Activated CD8-positive, alpha-beta memory T cell treated with anti-CD3 and anti-CD28 coated beads, Interleukin-2, amount 50 U/mL, for 48 hours (primary cell): ENCODE measurements at places on chromosomes 2 and 18.
A peak's percentile ranks its signal among the peaks of the same experiment; 100 is the strongest.

DNA sequence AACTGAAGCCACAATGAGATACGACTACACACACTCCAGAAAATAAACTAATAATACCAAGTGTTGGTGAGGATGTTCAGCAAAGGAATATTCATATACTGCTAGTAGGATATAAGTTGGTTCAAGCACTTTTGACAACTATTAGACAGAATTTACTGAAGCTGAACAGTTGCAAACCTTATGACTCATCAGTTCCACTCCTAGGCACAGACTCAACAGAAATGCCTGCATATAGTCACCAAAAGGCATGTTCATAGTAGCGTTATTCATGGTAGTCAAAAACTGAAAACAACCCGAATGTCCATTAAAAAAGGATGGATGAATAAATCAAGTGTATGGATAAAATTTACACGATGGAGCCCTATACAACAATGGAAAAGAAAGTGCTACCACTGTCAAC lies 232.0 kb downstream of the ANAPC1 start:
- DNase-seq = no peak

DNA sequence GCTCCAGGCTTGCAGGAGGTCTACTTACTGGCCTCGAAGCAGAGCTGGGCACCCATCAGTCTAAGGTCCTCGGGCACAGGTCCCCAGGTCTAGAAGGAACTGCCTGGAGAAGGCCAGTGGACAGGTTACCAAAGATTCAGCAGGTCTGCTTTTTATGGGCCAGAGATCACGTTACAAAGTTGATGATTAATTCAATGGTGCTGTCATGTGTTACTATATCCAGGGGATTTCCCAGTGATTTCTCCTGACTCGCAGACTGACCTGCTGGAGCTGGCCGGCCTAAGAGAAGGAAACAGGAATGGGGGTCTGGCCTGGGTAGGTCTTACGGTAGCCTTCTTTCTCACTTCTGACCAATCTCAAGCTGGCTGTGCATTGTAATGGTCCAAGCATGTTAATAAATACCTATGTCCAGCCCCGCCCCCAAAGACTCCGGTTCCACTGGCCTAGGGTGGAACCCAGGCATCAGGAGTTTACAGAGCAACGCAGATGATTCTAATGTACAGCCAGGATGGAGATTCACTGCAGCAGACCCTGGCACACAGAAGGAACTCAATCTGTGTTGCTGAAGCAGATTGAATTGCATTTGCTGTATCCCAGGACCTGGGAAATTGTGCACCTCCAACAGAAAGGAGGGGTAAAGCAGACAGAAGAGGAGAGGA lies at the start of gene NEURL3:
NEURL3 (minus strand) TSS at position 127 of the 659 bp plus-strand sequence; CDS start at position 56, 71 bp downstream.
- DNase-seq = peak; percentile 44

DNA sequence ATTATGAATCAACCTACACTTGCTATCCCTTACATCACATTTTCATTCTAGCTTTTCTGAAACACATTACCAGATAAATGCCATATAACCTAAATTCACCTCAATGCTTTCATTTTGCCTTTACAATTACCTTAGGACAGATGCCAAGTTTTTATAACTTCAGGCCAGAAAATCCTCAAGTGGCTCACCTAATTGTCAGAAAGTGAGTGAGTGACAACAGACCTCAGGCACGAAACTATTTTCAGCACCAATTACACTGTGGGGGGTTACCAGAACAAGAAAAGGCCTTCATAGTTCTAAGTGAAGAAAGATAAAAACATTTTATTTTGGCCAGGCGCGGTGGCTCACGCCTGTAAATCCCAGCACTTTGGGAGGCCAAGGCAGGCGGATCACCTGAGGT lies 52.3 kb upstream of the ST8SIA5 start:
- DNase-seq = no peak

GRCh38 chr2:88036182-88036581 lies 19.4 kb downstream of the KRCC1 start:
- no peak for DNase-seq

DNA sequence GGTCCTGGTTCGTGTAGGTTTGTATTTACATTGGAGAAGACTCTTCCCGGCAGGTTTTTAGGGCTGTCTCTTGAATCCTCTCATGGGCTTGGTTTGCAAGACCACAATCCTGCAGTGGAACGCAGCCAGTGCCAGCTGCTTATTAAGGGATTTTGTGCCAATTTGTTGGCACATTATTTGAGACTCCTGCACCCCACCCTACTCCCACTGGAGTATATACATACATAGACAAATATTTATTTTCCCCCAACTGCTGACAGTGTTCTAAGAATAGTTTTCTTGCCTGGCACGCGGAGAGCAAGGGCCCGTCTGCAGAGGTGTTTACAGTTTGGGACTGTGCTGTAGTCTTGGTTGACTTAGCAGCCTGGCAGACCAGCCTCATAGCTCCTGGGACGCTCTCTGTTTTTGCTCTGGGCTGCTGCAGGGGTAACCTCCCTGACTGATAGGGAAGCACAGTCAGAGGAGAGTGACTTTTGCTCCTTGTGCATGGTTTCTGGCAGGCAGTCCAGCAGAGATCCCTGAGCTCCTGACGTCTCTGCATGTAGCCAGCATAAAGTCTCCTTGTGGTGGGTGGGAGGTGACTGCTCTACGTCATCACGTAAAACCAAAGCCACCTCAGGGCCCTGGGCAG lies 1.9 kb downstream of the LDLRAD4 start:
- DNase-seq = no peak
